SJCRH30 (cell line): ENCODE measurements at places on chromosomes 12 and 14. TPM values are rescaled to one million over a fixed set of nuclear protein-coding genes. Genes with fewer than 3 reads are reported as not detected.

DNA sequence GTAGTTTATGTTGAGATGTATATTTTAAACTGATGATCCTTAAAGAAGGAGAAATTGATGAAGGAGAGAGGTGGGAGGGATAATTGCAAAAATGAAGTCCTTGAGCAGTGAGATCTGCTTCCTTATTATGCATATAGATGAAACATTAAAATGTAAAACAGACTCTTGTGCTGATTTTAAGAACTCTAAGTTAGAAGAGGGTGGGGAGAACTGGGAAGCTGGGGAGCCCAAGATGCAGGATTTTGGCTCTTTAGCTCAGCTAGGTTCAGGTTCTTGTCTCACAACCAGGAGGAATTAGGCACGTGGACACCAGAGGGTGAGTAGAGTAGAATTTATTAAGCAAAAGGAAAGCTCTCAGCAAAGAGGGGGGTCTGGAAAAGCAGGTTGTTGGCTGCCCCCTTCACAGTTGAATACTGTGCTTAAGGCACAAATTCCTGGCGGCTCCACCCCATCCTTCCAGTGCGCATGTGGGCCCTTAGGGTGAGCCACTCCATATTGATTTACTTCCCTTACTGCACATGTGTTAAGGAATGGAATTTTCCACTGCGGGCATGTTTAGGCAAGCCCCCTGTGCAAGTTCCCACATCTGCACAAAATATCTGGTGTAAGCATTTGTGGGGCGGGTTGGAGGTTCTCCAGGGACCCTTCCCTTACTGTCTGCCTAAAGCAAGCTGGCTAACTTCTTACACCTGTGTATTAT lies 141.9 kb downstream of the BICD1 start:
- DNase-seq, result no peak

DNA sequence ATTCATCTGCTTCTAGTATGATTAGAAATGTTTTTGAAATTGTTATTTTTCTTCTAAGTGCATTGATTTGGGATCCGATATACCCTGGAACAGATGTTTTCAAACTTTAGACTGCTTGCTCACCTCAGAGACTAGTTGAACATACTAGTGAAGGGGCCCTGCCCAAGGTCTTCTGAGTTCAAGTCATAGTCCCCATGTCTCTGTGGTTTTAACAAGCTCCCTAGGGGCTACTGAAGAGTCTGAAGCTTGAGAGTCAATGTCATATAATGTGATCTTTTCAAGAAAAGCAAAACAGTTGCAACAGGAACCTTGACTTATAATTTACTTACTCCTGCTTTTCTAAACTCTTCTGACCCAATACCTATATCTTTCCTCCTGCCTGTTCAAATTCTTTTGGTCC lies 7.5 kb upstream of the UBE2N start:
- DNase-seq, result no peak

GRCh38 chr14:104451474-104451873 lies 128.1 kb upstream of the C14orf180 start:
- DNase-seq, result no peak

GRCh38 chr12:2765052-2765451 lies 29.7 kb upstream of the FKBP4 start:
- no peak for DNase-seq

DNA sequence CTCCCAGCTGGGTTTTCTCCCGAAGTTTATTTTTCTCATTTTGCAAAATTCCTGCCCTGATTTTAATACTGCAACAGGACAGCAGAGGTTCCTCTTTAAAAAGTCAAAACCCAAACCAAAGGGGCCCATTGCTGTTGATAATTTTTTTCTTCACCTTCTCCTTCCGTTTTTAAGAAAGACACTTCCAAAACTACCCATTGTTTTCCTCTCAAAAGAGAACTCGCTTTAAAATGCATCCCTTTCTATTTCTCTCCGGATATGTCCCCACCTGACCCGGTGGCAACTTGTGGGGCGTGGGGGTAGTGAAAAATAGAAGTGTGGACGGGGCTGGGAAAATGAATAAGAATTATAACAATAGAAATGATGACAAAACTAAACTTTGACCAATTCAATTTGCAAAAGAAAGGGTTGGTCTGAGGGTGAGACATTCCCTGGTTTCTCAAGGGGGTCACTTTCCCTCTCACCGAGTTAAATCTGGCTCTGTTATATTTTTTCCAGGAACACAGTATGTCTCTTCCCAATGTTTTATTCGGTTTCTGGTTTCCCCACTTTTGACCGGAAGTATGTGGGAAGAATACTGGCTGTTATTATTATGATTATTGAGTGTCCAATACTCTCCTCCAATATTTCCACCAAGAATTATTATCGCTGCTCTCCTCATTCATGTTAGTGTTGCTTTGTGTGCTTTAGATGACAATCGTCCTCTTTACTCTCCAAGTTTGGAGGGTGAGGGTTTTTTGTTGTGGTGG lies 4.1 kb upstream of the TBX5 start:
- no peak for DNase-seq

DNA sequence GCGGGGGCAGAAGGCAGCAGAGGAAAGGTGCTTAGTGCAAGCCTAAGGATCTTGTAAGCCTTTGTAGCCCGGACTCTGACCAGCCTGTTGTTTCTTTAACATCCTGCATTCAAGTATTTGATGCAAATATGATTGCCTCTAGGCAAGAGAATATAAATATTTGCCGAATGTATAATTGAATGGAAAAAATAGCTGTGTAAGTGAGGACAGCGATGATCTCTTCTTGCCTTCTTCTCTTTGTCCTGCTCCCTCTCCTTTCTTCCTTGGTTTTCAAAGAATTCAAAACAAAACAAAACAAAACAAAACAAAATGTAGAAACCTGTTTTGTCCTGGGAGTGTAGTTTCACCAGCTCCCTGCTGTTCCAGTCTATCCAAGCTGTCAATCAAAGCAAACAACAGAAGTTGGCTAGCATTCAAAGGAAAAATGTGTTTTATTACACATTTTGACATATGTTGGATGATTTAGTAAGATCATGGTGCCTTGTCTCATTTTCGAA lies 74.9 kb upstream of the CPM start:
- no peak for DNase-seq

DNA sequence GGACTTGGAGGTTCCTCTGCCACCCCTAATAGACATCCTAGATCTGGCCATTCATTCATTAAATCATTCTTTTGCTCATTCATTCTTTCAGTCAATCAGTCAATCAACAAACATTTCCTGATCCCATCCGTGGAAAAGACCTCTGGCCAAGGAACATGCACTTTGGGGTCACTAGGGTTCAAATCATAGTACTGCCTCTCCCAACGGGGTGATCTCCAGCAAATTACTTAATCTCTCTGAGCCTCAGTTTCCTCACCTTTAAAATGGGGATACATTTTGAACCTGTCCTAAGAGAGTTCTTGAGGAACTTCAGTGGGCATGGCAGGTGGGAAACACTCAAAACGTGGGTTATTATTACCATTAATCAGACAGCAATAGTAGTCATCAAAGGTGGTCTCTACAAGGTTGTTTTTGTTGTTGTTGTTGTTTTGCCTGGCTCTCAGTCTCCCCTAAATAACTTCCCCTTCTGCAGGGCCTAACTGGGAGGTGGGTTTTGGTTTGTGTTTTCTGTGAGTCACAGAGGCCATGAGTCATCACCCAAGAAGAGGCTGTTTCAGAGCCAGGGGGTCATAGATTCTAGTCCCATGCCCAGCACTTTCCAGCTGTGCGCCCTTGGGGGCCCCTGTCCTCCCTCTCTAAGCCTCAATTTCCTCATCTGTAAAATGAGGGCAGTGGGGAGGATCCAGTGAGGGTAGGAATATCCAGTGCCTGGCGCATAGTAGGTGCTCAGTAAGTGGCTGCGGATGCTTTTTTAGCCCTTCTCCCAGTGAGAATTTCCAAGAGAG lies 16.9 kb upstream of the FAM222A start:
- DNase-seq, result no peak

DNA sequence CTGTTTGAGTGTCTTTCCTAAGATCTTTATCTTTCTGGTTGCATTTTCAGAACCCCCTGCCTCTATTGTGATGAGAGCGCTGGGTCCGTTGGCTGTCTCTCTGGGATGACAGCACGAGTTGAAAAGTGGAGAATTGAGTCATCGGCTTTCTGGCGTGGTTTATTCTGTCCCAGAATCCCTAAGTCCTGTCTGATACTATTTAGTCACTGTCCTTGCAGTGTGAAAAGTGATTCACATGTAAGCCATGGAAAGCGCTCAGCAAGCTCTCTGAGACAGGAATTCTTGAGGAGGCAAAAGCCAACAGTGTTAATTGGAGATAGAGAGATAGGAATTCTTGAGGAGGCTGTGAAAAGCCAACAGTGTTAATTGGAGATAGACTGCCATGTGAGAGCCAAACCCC lies 121.7 kb downstream of the CHST11 start:
- no peak for DNase-seq

- DNase-seq, result no peak
Observed at GRCh38 chr12:57435293-57435692, 709 bp downstream of the INHBC start.

Gene CBLN3
- total RNA-seq, result 0.05 and 0.12 TPM in 2 replicates
